ENCODE measurements at places on chromosomes 11 and 22.

DNA sequence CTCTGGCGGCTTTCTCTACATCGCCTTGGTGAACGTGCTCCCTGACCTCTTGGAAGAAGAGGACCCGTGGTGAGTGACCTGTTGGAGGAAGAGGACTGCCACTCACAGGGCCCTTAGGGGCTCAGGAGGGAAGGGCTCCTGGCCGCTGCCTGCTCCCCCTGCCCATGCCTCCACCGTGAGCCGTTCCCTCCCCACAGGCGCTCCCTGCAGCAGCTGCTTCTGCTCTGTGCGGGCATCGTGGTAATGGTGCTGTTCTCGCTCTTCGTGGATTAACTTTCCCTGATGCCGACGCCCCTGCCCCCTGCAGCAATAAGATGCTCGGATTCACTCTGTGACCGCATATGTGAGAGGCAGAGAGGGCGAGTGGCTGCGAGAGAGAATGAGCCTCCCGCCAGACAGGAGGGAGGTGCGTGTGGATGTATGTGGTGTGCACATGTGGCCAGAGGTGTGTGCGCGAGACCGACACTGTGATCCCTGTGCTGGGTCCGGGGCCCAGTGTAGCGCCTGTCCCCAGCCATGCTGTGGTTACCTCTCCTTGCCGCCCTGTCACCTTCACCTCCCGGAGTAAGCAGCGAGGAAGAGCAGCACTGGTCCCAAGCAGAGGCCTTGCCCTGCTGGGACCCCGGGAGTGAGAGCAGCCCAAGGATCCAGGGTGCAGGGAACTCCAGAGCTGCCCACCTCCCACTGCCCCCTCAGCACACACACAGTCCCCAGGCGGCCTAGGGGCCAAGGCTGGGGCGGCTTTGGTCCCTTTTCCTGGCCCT lies 6.9 kb downstream of the SLC39A13 start:
- no peak for DNase-seq

DNA sequence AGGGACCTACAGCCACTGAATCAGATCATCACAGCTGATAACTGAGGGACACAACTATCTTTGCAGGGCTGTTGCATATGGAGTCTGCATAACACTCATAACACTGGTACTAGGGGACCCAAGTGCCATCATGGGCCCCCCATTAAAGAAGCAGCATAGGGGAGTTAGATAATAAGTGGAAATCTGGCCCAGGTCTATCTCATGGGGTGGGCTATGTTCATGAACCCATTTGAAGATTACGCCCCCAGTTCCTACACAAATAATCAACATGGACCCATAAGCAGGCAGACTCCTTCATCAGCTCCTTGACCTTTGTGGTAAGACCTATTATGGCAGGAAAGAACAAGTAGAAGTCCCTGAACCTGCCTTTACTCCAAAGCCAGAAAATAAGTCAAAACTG lies 48.8 kb downstream of the ASCL2 start:
- DNase-seq: no peak

DNA sequence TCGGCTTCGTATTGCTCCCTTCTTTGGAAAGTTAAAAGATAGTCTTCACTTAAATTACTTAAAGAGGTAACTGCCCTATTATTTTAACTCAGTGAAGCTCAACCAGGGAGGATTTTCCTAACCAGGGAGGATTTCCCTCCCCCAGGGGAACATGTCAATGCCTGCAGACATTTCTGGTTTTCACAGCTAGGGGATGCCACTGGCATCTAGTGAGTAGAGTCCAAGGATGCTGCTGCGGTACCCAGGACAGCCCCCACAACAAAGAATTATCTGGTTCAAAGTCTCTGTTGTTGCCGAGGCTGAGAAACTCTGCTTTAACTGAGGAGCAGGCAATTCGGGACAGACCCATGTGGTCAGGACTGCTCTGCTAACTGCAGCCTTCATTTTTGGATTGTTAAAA lies 82.2 kb downstream of the DEPDC5 start:
- DNase-seq: no peak

GRCh38 chr11:45931739-45932138 lies 9.3 kb downstream of the LARGE2 start:
- DNase-seq: no peak

DNA sequence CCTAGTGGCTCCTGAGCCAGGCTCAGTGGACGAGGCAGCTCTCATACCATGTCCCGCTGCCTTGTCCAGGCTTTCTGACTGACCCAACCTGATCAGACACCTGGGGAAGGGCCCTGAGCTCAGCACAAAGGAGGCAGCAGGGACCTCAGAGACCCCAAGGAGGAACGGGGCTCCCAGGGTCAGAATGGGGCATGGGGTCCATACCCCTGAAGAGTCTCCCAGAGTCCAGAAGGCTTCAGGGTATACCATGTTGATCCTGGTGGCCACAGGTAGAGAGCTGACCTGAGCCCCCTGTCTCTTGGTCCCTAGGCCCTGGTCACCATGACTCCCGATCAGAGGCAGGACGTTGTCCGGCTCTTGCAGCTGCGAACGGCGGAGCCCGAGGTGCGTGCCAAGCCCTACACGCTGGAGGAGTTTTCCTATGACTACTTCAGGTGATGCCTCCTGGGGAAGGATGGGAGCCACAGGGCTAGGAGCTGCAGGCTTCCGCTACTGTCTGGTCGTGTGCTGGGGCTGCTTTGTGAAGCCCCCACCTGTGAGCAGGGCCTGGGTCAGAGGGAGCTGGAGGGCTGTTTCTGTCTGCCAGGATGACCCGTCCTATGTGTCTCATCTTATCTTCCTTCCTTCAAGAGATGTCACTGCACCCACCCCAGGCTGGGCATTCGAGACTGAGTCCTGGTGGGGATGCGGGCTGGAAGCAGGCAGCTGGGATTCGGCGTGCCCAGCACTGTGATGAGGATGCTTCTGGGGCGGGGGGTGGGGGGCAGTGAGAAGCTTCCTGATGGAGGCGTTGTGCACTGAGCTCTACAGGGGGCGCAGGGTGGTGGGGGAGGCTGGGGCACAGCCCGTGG lies 74.2 kb downstream of the MYO7A start:
- DNase-seq: no peak

GRCh38 chr22:35425971-35426800 lies 26.2 kb downstream of the MCM5 start:
- no peak for DNase-seq

DNA sequence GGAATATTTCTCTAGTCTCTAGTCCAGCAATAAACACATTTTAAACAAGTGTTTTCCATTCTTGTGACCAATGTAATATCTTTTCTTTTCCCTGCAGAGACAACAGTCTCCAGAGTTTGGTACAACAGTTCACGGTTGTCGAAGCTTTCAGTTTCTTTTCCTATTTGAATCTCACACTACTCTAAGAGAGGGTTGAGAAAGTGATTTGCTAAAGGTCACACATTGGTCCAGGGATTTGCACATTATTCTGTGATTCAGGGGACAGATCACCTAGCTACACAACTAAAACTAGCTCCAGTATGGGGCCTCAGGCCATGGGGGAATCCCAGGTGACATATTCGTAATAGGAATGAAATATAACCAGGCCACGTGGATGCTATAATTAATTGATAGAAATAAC lies 132.5 kb downstream of the HIPK3 start:
- no peak for DNase-seq

DNA sequence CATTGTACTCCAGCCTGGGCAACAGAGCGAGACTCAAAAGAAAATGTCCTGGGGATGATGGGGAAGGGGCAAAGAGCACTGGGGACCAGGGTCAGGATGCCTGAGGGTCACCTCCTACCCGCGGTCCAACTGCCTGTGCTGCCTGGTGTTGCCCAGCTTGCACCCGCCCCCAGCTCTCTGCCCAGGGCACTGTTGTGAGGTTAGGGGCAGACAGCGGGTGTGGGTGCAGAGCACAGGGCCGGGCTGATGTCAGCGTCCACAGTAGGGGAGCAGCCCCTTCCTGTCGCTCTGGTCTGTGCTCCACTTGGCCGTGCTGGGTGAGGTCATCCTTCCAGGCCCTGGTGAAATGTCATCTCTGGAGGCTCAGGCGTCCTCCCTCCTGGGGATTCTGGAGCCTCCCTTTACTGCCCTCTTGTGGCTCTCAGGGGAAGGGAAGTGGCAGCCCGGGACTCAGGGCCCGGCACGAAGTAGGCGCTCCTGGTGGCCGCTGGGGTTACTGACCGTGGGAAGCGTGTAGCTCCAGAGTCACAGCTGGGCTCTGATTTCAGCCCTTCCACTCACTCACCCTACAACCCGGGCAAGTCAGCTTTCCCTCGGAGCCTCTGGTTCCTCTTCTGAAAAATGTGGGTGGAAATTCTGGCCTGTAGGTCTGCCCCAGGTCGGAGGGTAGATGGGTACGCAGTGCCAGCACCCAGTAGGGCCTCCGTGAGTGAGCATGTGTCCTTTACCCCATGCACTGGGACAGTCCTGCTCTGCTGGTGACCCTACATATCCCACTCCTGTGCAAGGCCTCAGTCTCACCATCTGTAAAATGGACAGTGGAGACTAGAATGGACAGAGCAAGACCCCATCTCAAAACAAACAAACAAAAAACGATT lies 17.3 kb upstream of the PRR5 start:
- DNase-seq: peak; percentile 89

DNA sequence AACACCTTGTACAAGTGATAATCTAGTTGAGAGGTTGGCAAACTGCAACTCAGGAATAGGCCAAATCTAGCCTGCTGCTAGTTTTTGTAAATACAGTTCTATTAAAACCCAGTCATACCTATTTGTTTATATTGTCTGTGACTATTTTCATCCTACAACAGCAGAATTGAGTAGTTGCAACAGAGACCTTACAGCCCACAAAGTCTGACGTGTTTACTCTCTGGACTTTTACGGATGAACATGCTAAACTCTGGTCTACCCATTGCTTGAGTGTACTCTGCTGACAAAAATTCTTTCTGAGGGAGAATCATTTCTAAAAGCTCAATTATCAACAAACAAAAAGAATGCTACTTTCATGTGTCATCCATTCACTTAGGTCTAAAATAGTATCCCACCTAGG lies 287.0 kb downstream of the DYNC2H1 start:
- no peak for DNase-seq

DNA sequence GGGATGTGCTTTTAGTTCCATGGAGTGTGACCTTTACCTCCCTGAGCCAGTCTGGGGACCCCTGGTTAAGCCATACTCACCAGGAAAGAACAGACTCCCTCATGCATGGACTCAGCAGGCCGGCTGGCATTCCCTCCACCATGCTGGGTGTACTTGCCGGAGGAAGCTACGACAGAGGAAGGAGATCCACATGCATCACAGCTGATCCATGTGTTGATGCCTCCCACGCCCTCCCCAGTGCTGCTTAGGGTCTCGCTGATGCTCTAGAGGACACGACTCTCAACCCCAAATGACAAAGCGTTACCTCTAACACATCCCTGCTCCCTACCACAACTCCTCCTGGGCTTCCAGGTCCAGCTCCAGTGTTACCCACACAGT lies 39.8 kb downstream of the GAB4 start:
- DNase-seq: no peak

- DNase-seq: no peak
Observed at GRCh38 chr11:95688501-95689222, 100.9 kb downstream of the FAM76B start.

- DNase-seq: no peak
Observed at GRCh38 chr11:78737891-78738290, 163.2 kb upstream of the NARS2 start.

DNA sequence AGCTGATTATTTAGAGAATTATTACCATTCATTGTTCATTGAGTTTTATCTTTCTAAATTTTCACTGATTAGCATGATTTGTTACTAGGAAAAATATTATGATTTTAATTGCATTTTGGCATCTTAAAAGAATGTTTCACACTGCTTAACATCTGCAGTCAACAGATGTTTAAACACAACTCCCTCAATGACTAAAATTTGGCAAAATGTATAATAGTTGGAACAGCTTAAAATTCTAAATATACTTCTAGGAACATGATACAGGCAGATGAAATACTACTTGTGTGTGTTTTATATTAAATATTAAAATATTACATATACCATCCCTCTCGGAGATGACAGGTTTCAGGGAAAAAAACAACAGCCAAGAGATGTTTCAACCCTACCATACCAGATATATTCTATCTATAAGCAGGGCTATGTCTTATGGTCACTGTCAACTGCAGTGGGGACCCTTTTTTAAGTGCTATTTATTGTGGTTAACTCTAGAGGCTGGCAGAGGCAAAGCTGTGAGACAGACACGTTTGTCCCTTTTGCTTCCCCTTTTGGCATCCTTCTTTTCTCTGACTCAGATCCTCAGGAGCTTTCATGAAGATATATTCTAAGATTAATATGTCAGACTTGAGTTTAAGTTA lies 81.9 kb downstream of the BDNF start:
- peak; percentile 82 for DNase-seq

DNA sequence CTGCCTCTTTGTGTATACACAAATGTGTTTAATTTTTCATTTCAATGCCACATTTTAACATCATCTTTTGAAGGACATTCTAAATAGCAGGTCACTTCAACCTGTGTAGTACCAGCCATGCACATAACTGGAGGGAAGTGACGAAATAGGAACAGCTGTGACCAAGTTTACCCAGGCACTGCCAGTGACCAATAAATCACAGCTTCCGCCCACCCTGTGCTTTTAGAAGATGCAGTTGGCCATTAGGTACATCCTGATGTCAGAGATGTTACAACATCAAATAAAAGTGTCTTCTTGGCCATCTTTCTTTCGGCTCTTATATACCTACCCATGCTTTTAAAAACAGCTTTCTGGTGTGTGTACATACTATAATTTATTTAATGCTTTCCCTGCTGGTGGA lies 7.8 kb downstream of the LDLRAD3 start:
- DNase-seq: no peak

DNA sequence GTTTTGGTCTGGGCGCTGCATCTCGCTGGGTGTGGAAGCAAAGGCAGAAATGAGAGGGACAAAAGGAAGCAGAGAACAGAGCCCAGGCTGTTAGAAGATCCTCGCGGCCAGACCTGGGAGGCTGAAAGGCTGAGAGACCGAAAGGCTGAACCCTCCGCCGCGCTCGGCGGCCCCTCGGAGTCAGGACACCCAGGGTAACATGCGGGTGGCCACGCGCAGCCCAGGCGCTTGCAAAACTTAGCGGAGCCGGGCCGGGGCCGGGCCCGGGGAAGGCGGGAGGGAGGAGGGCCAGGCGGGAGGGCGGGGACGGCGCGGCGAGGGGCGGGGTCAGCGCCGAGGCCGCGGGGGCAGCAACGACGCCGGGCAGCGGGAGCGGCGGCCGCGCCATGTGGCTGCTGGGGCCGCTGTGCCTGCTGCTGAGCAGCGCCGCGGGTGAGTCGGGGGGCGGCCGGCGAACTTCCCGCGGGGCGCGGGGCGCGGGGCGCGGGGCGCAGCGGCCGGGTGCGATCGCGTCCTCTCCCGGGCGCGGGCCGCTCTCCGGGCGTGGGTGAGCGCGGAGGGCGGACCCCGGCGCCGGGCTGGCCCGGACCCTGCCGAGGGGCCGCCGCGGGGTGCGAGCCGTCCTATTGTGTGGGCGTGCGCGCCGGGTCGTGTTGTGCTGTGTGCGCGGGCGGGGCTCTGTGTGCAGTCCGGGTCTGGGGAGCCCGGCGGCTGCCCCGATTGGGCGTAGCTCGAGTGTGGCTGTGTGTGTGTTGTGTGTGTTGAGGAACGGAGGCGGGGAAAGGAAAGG lies at the start of gene LDLRAD3:
Gene LDLRAD3, plus strand, starts transcription at position 350 of the 790 bp plus-strand sequence. Its CDS starts 37 bp downstream, at position 387.
- peak; percentile 76 for DNase-seq

Measured in Kasumi-1 (cell line).